ENCODE measurements at places on chromosomes 2 and 18.

GRCh38 chr2:96601382-96602292 is 36.5 kb downstream of the KANSL3 start:
- DNase-seq: no peak

GRCh38 chr2:204108330-204108751 is 171.8 kb downstream of the ICOS start:
- DNase-seq: no peak

DNA sequence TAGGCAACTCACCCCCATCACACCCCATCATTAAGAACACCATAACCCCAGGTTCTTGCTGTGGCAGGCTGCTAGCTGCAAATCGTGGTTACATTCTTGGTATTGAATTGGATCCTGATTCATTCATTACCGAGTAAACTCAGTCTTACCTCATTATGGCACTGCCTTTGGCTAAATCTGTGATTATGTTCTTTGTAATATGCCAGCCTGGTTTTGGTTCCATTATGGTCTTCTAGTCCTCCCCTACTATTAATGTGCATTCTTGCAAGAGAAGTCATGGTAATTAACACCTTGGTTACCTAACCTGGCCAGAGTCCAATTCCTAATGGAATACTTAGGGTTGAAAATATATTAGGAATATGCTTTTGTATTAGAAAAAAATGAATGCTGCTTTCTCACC is 258.9 kb upstream of the APCDD1 start:
- no peak for DNase-seq

DNA sequence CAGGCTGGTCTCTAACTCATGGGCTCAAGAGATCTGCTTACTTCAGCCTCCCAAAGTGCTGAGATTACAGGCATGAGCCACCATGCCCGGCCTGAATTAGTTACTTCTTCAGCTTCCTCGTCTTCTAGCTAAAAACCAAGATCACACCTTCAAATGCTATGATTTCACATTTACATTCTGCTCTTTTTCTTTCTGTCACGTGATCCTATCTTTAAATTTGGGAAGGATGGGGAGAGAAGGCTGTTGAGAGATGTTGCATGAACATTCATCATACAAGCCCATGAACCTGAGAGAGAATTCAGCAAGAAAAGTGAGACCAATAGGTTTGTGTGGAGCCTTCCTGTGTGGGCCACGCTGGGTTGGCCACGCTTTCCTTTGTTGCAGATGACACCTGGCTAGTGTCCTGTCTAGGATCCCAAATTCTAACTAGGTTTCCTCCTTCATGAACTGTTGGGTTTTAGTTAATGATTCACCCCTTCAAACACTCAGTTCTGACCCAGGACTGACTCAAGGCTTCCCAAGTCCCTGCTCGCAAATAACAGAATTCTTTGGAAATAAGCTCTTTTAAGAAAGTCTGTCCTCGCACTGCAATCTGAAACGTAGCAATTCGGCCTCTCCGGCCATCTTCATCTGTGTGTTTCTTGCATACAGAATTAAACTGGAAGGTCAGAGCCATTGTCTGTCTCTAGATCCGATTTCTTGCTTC is 57.3 kb upstream of the CREB1 start:
- no peak for DNase-seq

DNA sequence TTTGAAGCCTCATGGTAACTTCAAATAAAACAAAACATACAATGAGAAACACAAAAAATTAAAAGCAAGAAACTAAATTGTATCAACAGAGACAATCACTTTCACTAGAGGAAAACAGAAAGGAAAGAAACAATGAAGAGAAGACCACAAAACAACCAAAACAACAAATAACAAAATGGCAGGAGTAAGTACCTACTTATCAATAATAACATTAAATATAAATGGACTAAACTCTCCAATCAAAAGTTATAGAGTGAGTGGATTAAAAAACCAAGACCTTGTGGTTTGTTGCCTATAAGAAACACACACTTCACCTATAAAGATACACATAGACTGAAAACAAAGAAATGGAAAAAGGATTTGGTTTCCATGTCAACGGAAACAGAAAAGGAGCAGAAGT is 830.1 kb upstream of the TMEFF2 start:
- no peak for DNase-seq

GRCh38 chr2:156580501-156580900 is 144.3 kb downstream of the GPD2 start:
- DNase-seq: no peak
